Cerebellum (tissue), 4 donors: ENCODE measurements at places on chromosomes 4 and X. TPM values are rescaled to one million over a fixed set of nuclear protein-coding genes. Genes with fewer than 3 reads are reported as not detected.

Gene GPC4
- total RNA-seq = 4.2 TPM

Gene OTUD6A
- not detected for total RNA-seq

Gene SPANXB1
- total RNA-seq = not detected

Gene GPR50
- total RNA-seq = not detected

Gene MAGED4B
- total RNA-seq = 71.2 TPM

Gene SLC30A9
- 74.1 TPM for total RNA-seq

Gene PABPC5
- 11.0 TPM for total RNA-seq

Gene MBTPS2
- total RNA-seq = 17.7 TPM

Gene SPANXA1
- not detected for total RNA-seq

Gene RNF128
- total RNA-seq = 2.0 TPM

Gene UGT2B17
- total RNA-seq = not detected

Gene PDE5A
- 48.7 TPM for total RNA-seq

Gene FAM9B
- total RNA-seq = not detected

Gene SASH3
- total RNA-seq = 1.8 TPM

Gene BMX
- 0.09 TPM for total RNA-seq

Gene CXorf65
- not detected for total RNA-seq

Gene CNGA1
- 0.18 TPM for total RNA-seq

Gene PROM1
- total RNA-seq = 21.6 TPM

Gene ZFP42
- total RNA-seq = 0.18 TPM

Gene ATOH1
- 6.3 TPM for total RNA-seq

Gene TMEM271
- total RNA-seq = 4.4 TPM

Gene SLC9B1
- total RNA-seq = 4.3 TPM

Gene SLIT2
- 46.4 TPM for total RNA-seq

Gene PAPSS1
- total RNA-seq = 82.0 TPM

Gene GRIA2
- total RNA-seq = 492 TPM

Gene NUDT10
- 22.7 TPM for total RNA-seq

Gene ZNF630
- 5.5 TPM for total RNA-seq

Gene FGFR3
- total RNA-seq = 6.5 TPM

Gene STATH
- total RNA-seq = not detected

Gene REPS2
- 16.2 TPM for total RNA-seq

Gene SLC49A3
- 0.36 TPM for total RNA-seq

Gene DMRTC1
- not detected for total RNA-seq

Gene STIM2
- 33.1 TPM for total RNA-seq

Gene CYTL1
- 0.91 TPM for total RNA-seq

Gene CSTF2
- total RNA-seq = 10.6 TPM

Gene ARHGAP36
- 0.82 TPM for total RNA-seq

Gene RADX
- 14.4 TPM for total RNA-seq

Gene KLB
- total RNA-seq = 0.27 TPM
